ENCODE measurements at places on chromosomes 7 and 10.

DNA sequence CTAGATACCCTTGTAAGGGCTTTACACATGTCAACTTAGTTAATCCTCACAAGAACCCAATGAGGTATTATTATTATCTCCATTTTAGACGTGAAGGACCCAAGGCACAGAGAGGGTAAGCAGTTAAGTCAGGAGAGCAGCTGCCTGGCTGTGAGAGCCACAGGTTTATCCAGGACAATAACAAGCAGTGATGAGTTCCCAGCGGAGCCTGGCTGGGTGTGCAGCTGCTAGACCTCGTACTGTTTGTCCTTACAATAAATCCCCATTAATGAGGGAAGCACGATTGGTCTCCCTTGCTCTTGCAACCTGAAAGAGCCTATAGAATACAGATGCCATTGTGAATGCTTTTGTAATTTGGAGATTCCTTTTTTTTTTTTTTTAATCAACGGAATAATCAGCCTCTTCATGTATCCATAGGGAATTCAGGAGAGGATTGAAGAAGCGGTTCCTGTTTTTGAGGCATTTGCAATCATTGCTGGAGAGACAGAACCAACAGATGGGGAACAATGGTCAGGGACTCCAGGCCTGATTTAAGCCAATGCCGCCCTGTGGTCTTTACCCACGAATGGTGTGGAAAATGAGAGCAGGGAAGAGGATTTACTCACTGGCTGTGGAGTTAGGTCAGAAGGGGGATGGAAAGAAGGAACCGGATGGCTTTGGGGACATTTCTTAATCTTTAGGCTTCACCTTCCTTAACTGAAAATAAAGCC, 12.3 kb upstream of the ASB4 start:
- DNase-seq = no peak

DNA sequence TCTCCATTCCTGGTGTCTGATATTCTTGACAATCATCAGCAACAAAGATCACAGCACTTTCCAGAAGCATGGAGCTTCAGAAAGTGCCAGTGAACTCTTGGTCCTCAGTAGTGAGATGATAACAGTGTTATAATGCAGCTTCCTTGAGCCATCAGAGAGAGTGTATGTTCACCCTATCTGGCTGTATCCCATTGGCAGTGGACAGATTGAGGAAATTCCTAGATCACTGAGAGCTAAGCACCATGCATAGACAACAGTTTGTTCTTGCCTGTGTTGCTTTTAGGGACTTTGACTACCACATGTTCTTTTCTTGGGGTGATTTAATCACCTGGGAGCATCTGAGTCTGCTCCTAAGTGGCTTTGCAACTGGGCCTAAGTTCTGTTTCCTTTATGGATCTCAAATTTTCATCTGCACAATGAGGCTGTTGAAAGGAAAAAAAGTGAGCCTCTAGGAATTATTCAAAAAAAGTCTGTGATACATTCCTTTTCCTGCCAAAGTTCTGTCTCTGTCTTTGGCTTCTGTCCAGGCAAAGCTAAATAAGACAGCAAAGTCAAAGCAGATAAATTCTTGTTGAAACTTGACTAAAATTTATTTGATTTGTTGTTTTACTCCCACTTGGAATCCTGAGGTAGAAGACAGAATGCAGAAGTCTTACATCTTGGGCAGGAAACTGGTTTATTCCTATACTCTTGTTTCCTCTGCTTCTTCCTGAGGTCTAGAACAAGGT, 14.5 kb upstream of the ZNF282 start:
- DNase-seq = no peak

- no peak for DNase-seq
These were observed 816.4 kb downstream of the GRM8 start for GRCh38 chr7:126436213-126436868.

DNA sequence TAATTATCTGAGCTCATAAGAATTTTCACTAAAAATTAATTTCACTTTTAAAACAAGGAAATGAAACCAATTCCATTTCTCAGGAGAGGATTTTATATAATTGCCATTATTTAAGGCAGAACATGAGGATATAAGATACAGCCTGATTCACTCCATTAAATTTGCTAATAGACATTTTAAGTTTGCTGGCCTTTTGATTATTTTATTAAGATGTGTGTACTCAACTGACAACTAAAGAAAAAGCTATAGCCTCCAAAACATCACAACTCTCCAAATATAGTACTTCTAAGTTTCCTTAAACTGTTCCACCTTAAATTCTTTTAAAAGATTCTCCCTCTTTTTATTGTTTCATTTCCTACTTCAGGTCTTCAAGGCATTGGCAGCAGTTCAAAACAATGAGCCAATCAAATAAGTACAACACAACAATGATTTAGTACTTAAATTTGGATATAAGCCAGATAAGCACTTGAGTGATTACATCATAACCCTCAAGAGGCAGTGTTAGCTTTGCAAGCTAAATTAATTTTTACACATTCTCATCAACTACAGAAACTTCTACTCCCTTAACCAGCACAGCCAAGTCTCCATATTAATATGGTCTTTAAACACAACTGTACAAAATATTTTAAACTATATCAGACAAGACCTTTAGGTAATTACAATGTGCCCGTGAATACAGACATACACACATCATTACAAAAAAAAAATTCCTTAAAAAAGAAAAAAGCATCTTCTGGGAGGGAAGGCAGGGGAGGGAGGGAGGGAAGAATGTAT, 121.8 kb downstream of the KMT2C start:
- DNase-seq = no peak

DNA sequence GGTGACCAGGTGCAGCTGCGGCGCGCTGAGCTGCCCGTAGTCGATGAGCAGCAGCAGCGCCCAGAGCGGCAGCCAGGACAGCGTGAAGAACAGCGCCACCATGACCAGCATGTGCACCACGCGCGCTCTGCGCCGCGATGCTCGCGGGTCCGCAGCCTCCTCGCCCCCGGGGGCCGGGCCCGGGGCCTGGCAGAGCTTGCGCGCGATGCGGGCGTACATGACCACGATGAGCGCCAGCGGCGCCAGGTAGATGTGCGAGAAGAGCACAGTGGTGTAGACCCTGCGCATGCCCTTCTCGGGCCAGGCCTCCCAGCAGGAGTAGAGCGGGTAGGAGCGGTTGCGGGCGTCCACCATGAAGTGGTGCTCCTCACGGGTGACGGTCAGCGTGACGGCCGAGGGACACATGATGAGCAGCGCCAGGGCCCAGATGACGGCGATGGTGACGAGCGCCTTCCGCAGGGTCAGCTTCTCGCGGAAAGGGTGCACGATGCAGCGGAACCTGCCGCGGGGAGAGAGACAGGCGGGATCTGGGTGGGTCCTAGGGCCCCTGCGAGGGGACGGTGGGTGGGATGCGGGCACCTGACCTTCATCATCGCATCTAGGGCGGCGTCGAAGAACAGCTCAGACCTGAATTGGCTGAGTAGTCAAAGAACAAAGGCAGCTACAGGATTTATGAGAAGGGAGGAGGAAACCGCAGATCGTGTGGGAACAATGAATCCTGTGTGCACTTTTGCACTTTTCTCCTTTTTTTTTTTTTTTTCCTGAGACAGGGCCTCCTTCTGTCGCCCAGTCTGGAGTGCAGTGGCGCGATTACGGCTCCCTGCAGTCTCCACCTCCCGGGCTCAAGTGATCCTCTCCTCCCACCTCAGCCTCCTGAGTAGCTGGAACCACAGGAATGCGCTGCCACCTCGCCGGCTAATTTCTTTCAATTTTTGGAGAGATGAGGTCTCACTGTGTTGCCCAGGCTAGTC, 22.4 kb upstream of the PPA1 start:
- no peak for DNase-seq

GRCh38 chr10:6025683-6026255, 36.4 kb downstream of the IL2RA start:
- no peak for DNase-seq

DNA sequence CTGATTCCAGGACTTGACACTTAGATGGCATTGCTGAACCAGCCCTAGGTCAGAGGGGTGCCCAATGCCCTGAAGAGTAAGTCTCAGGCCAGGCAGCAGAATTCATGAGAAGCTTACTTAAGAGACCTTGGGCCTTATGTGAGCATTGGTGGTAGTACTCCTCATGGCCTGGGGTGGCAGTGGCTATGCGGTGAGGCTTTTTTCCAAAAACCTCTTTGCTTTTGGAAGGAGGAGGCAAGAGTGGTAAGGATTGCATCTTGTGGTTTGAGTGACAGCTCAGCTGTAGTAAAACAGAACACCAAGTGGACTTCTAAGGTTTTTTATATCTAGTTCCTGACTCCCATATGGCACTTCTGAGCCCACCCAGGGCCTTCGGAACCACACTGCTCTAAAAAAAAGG, 459.0 kb upstream of the STEAP1 start:
- no peak for DNase-seq

DNA sequence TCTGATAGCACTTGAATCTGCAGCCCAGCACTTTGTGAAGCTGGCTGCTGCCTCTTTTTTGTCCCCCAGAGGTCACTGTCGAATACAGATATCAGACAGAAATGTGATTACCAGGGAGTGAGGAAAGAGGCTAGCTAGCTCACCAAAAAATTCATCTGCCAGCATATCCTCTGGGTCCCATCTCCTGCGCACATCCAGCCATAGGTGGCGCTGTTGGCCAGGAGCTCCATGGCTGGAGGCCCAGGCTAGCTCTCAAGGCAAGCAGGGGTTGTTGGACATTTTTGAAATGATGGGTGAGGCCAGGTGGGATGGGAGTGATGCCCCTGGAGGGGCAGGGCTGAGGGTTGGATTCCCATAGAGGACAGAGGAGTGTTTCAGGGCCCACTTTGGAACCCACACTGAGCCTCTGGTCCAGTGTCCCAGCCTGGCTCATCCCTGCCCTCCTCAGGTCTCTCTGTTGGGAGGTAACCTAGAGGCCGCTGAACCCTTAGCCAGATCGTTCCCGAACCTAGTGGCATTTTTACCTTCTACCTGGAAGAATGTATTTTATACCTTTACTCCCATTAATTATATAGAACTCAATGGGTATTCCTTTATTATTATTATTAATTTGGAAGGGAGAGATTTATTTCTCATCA, 14.8 kb downstream of the DPCD start:
- DNase-seq = peak; percentile 30

All from omental fat pad (tissue), 4 donors.